ENCODE measurements at places on chromosomes 3 and 15.

- no peak for DNase-seq
Observed at GRCh38 chr15:70060214-70060992, 37.3 kb downstream of the TLE3 start.

DNA sequence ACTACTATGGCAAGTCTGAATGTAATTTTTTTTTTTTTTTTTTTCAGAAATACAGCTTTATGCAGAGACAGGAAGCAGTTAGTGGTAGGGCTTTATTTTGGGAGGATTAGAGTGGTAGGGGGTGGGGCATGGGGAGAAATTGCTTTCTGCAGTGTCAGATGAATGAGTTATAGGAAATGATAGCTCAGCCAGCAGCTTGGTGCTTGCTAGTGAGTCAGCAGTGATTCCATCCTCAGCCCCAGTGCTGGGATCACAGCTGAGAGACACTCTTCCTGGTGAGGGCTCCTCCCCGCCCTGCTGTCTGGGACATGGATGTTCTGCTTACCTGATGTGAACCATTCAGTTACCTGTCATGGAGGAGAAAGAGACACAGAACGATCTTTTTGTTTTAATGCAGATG is 39.6 kb downstream of the SEMA6D start:
- no peak for DNase-seq

DNA sequence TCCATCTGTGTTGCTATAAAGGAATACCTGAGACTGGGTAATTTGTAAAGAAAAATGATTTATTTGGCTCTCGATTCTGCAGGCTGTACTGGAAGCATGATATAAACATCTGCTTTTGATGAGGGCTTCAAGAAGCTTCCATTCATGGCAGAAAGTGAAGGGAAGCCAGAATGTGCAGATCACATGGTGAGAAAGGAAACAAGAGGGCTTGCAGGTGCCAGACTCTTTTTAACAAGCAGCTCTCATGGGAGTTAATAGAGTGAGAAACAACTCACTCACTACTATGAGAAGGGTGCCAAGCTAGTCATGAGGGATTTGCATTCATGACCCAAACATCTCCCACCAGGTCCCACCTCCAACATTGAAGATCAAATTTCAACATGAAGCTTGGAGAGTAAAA is 247.2 kb downstream of the ZIC4 start:
- DNase-seq: no peak

- DNase-seq: no peak
Observed at GRCh38 chr15:55673287-55673686, 69.7 kb downstream of the PRTG start.

DNA sequence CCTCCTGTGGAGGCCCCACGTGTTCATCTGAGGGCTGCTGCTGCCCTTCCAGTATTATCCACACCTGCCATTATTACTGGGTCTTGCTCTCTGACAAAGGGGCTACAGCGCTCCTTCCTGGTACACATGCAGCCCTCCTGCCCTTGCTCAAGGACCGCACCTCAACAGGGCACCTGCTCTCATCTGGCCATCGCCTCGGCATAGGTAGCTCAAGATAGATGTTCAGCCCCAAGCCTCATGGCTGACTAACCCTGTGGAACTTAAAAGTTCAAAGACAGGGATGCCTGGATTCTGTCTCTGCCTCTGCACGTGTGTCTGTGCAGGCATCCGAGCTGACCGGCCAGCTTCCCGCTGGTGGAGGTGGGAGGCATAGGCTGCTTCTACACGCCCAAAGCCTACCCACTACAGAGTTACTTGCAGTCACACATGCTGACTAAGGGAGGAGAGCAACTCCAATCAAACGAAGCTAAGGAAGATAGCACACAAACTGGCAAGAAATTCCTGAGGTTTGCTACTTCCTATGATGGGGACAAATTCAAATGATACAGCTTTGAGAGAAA is 152.5 kb upstream of the ATP10A start:
- DNase-seq: no peak

Data from CD4-positive, alpha-beta T cell treated with Interleukin-6 for 4 hours (primary cell).